ENCODE measurements at places on chromosomes 6 and 20. TPM values are rescaled to one million over a fixed set of nuclear protein-coding genes. Genes with fewer than 3 reads are reported as not detected.

SEL1L2 gene
- total RNA-seq: not detected

ACSS1 gene
- 18.2 TPM for total RNA-seq

VGLL2 gene
- total RNA-seq: not detected

PAX1 gene
- total RNA-seq: not detected

C6orf58 gene
- not detected for total RNA-seq

ACTR5 gene
- 8.2 TPM for total RNA-seq

HUS1B gene
- total RNA-seq: 0.89 TPM

GSTA2 gene
- not detected for total RNA-seq

FBXO30 gene
- 5.0 TPM for total RNA-seq

ZBTB12 gene
- 0.88 TPM for total RNA-seq

CEP250 gene
- total RNA-seq: 55.0 TPM

PKIG gene
- total RNA-seq: 10.3 TPM

METTL24 gene
- total RNA-seq: not detected

ABCC10 gene
- 36.4 TPM for total RNA-seq

NKAIN4 gene
- not detected for total RNA-seq

FLRT3 gene
- total RNA-seq: not detected

SOBP gene
- 0.91 TPM for total RNA-seq

OR2H2 gene
- total RNA-seq: not detected

XRN2 gene
- total RNA-seq: 77.9 TPM

C20orf144 gene
- 0.17 TPM for total RNA-seq

TUBB1 gene
- total RNA-seq: not detected

BPIFB2 gene
- not detected for total RNA-seq

MOG gene
- total RNA-seq: not detected

BPIFB4 gene
- not detected for total RNA-seq

FERMT1 gene
- total RNA-seq: 0.34 TPM

C4A gene
- 7.6 TPM for total RNA-seq

KIF13A gene
- 0.46 TPM for total RNA-seq

OR2J3 gene
- total RNA-seq: not detected

FNDC11 gene
- 0.67 TPM for total RNA-seq

UBD gene
- 1.3 TPM for total RNA-seq

Measured in activated T-cell treated with anti-CD3 and anti-CD28 coated beads, Interleukin-2, amount 50 U/mL, for 72 hours (primary cell).